ENCODE measurements at places on chromosomes 4 and X.

GRCh38 chrX:141945426-141945825 lies 41.7 kb downstream of the MAGEC1 start:
- no peak for DNase-seq

GRCh38 chr4:15078682-15079642 lies 76.7 kb downstream of the CPEB2 start:
- no peak for DNase-seq

DNA sequence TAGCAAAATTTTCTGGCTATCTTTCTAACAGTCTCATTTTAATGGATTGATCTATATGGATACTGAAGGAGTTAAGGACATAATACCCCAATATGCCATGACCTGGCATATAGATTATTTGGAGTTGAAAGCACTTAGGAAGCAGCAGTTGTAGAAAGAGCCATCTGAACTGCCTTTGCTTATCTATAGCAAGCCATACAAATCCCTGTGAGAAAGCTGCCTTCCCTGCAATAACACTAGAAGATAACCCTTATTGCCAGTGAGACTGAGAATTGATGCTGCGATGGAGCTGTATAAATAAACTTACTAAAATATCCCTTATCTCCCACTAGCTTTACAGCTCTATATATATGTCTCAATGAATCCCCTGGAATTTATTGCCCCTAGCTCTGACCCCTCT lies 346.3 kb downstream of the TECRL start:
- DNase-seq: no peak

GRCh38 chrX:133045986-133046385 lies 50.9 kb downstream of the USP26 start:
- DNase-seq: no peak

DNA sequence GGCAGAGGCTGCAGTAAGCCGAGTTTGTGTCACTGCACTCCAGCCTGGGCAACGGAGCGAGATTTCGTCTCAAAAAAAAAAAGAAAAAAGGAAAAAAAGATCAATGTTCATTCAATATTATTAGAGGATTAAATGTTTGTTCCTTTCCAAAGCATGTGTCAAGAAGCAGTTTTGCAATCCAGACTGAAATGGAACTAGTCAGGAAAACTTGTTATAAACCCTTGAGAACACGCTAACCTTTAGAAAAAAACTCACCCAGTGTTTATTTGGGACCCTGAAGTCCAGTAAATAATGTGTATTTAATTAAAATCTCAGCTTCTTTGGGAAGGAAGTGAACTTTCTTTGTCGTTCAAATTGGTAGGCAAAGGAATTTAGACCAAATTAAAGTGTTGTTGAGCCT lies 16.4 kb upstream of the PRSS12 start:
- DNase-seq: no peak

DNA sequence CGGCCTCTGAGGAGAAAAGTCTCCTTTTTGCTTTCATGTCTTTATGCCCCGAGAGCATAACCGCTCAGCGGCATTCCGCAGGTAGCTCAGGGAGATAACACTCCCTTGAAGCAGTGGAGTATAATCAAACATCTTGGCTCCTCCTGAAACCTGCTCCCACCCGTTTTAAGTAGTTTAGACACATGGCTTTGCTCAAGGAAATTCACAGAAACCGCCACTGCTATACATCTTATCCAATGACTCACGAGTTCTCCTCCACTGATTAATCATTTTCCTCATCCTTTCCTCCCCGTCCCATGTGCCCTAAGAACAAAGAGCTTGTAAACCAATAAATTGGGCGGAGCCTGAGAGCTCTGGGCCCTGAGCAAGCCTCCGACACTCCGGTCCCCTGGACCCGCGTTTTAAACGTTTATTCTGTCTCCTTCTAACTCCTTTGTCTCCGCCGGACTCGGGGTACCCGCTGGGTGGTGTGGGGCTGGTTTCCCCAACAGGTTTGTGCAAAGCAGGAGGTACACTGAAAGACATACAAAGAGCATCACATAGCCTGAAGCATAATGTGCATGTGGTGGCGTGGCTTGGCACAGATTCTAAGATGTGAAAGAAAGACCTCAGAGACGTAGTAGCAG lies 401.2 kb downstream of the TLL1 start:
- no peak for DNase-seq

GRCh38 chr4:172109466-172109865 lies 296.3 kb downstream of the GALNTL6 start:
- DNase-seq: no peak

All from AG04450 (cell line).